ENCODE measurements at places on chromosomes 2 and 18. TPM values are rescaled to one million over a fixed set of nuclear protein-coding genes. Genes with fewer than 3 reads are reported as not detected.
A peak's percentile ranks its signal among the peaks of the same experiment; 100 is the strongest.

DNA sequence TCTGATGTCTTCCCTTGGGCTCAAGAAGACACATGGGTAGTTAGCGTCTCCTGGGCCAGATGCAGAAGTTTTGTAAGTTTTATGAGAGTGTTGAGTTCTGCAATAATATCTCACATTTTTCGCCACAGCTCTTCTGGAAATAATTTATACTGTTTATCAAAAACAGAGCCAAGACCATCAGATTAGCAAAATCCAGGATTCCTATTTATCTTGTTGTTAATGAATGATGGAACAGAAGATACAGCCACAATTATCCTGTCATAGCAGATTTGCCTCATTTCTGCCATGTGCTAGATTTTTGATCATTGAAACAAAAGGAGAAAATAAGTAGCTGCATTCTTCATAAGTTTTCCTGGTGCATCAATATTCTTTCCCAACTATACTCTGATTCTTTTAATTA lies 1048.6 kb upstream of the KLHL29 start:
- H3K27me3 ChIP-seq, result no peaks in the 10 kb centered on the region
- H3K36me3 ChIP-seq, result no peaks in the 10 kb centered on the region
- DNase-seq, result no peak
- H3K27ac ChIP-seq, result no peak overlapping the region
- no peaks in the 10 kb centered on the region for H3K4me1 ChIP-seq
- H3K4me3 ChIP-seq, result no peak overlapping the region

GRCh38 chr2:162254236-162254871 lies 11.1 kb upstream of the FAP start:
- DNase-seq, result no peak
- H3K27ac ChIP-seq, result no peak overlapping the region
- no peak overlapping the region for H3K4me3 ChIP-seq
- no peaks in the 10 kb centered on the region for H3K36me3 ChIP-seq
- no peaks in the 10 kb centered on the region for H3K27me3 ChIP-seq

- no peak overlapping the region for H3K4me3 ChIP-seq
- no peaks in the 10 kb centered on the region for H3K4me1 ChIP-seq
- H3K36me3 ChIP-seq, result no peaks in the 10 kb centered on the region
- H3K27ac ChIP-seq, result peak overlapping the region; percentile 54
Observed at GRCh38 chr2:23480957-23481797, 96.2 kb downstream of the KLHL29 start.

The LBX2 gene
- 2.7 TPM for total RNA-seq

GRCh38 chr2:240322991-240323390 lies 112.5 kb upstream of the GPC1 start:
- H3K27ac ChIP-seq, result no peak overlapping the region
- H3K27me3 ChIP-seq, result no peaks in the 10 kb centered on the region
- no peak overlapping the region for H3K4me3 ChIP-seq
- no peaks in the 10 kb centered on the region for H3K36me3 ChIP-seq
- DNase-seq, result no peak
- no peaks in the 10 kb centered on the region for H3K4me1 ChIP-seq

GRCh38 chr2:130259594-130259993 lies 61.4 kb upstream of the TUBA3E start:
- no peaks in the 10 kb centered on the region for H3K27me3 ChIP-seq
- H3K4me3 ChIP-seq, result no peak overlapping the region
- DNase-seq, result no peak
- H3K27ac ChIP-seq, result no peak overlapping the region

The GCG gene
- not detected for total RNA-seq

DNA sequence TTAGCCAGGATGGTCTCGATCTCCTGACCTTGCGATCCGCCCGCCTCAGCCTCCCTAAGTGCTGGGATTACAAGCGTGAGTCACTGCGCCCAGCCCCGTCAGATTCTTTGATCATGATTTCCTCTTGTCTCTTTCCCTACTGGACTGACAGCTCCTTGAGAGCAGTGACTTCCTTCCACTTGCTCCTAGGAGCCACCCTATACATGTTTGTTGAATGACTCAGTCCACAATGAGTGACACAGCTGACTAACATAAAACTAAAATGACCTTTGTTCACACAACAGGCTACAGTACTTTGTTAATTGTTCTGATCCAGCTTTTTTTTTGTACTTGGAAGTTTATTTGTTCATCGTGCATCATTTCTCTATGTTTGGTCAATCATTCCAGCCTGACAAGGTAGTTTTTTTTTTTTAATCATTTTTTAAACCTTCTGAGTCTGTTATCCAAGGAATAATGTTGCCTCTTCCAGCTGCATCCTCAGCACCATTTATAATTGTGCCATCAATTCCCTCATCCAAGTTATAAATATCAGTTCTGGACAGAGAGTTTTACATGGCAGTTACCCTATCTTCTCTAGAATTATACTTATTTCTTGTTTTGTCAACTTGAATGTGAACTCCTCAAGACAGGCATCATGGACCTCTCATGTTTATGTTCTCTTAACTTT lies 42.9 kb upstream of the TUBA3E start:
- no peaks in the 10 kb centered on the region for H3K4me1 ChIP-seq
- H3K36me3 ChIP-seq, result no peaks in the 10 kb centered on the region
- H3K27me3 ChIP-seq, result no peaks in the 10 kb centered on the region
- no peak overlapping the region for H3K27ac ChIP-seq
- DNase-seq, result no peak

DNA sequence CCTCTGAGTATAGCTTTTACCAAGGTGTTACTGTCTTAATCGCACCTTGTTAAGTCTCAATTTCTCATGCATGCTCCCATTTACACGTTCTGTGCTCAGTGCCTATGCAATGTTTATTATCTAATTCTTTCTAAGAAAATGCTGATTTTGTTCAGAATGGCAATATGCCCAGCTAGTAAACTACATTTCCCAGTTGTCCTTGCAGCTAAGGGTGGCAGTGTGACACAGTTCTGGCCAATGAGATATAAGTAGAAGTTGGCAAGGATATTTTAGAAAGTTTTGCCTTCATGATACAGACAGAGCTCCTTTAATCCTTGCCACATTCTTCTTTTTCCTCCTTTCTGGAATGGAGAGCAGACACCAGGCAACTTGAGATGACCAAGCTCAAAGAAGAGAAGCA lies 45.3 kb downstream of the POLE4 start:
- no peaks in the 10 kb centered on the region for H3K27me3 ChIP-seq
- no peak for DNase-seq
- H3K4me3 ChIP-seq, result no peak overlapping the region
- H3K4me1 ChIP-seq, result no peaks in the 10 kb centered on the region

The C2orf66 gene
- total RNA-seq, result not detected

The IL1F10 gene
- total RNA-seq, result not detected

GRCh38 chr2:69616755-69617154 lies 26.8 kb downstream of the AAK1 start:
- DNase-seq, result no peak
- no peak overlapping the region for H3K27ac ChIP-seq
- H3K27me3 ChIP-seq, result no peaks in the 10 kb centered on the region
- no peak overlapping the region for H3K4me3 ChIP-seq
- no peaks in the 10 kb centered on the region for H3K36me3 ChIP-seq

The LDLRAD4 gene
- total RNA-seq, result 36.9 TPM
